ENCODE measurements at places on chromosomes 1 and 21.

- no peak for DNase-seq
These were observed 51.4 kb downstream of the ADCY10 start for GRCh38 chr1:167862432-167863076.

DNA sequence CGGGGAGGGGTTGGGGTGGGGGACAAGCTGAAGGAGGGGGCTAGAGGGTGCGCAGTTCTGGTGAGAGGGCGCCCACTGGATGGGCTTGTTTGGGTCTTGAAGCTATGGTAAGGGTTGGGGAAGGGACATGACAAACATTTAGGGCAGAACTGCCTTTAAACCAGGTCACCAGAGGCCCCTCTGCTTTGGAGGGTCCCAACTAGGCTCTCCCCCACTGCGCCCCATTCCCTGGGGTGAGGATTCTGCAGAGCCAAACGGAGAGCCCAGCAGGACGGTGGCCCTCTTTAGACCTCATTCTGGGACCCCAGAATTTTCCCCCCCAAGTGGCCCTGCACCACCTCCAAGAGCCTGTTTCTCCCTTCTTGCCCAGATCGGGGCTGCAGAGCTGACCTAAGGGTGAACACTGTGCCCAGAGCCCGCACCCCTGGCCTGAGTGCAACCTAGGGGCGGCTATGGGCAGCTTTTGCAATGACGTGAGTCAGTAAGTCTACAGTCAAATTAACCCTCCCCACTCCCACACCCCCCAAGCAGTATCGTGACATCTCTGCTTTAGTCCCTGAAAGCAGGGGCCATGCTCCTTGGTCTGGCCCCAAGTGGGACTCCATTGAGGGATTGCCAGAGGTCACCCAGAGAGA is 593.8 kb downstream of the MATN1 start:
- DNase-seq = no peak

DNA sequence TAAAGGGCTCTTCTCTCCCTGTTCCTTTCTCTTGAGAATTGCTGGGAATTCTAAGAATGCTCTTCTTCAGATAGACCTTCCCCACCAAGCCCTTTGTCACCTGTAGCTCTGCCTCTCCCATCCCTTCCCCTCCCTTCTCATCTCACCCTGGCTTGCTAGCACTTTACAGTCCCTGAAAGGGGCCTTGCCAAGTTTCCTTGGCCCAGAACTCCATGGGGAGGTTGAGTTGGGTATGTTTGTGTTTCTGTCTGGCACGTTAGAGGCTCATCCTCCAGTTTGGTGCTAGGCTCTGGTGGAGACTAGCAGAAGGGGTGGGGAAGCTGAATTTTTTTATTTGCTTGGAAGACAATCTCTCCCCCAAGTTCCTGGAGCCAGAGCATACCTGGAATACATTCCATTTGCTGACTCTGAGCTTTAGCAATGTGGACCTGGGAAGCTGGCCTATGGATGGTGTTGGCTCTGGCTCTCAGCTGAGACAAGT is 4.9 kb downstream of the CGN start:
- DNase-seq = no peak

DNA sequence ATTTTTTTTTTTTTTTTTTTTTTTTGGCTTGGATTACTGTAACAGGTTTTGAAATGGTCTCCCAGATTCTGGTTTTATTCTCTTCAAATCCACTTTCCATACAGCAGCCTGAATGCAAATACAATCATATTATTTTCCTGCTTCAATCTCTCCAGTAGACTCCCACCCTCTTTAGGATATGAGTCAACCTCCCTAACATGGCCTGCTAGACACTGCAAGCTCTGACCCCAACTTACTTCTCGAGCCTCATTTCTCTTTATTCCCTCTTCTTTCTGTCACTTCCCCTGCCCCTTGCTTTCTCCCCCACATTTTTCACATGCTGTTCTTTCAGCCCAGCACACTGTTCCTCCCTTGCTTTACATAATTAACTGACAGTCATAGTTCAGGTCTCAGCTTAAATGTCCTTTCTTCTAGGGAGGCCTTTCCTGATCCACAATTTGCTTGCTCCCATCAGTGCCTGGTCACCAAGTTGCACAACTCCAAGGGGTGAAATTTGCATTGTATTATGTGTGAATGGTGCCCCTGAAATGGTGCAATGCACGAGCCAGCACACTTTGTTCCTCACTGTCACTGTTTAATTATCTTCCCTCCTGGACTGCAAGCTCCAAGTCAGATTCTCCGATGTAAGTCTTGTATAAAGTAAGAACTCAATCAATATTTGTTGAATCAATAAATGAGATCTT is 22.1 kb upstream of the IL19 start:
- no peak for DNase-seq

GRCh38 chr1:211198111-211198510 is 61.1 kb upstream of the RCOR3 start:
- no peak for DNase-seq

- DNase-seq = no peak
These were observed 2.9 kb downstream of the OR10J5 start for GRCh38 chr1:159532922-159533321.

DNA sequence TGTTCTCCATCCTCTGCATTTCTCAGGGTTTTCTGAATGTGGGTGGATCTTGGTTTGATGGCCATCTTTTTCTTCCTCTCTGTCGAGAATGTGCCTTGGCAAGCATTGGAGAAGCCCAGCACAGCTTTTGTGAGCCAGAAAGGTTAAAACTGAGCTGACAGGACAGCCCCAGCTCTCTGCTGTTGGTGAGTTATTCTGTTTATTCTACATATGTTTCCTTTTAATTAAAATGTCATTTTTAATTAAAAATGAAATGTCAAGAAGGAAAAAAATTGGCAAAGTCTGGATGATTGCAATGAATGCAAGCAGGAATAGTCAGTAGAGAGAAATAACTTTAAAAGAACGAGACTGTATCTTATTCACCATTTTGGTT is 325.8 kb downstream of the PTBP2 start:
- DNase-seq = no peak

GRCh38 chr1:225657462-225657989 is 4.6 kb upstream of the ENAH start:
- no peak for DNase-seq

DNA sequence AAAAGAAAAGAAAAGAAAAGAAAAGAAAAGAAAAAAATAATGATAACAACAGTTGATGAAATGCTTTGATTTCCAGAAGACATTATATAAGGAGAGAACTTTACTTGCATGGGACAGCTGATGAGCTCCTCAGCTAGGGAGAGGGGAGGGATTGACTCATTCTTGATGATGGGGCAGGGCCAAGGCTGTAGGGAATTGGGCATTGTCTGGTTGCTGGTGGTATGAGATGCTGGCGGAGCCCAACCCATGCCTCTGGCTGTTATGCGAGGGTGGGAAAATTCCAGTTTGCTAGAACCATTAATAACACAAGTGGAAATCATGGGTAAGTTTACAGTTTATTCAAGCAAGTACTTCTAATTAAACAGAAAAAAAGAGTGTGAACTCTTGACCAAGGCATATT is 36.0 kb upstream of the KIF26B start:
- no peak for DNase-seq

GRCh38 chr1:211553549-211553948 is 25.4 kb downstream of the SLC30A1 start:
- no peak for DNase-seq

DNA sequence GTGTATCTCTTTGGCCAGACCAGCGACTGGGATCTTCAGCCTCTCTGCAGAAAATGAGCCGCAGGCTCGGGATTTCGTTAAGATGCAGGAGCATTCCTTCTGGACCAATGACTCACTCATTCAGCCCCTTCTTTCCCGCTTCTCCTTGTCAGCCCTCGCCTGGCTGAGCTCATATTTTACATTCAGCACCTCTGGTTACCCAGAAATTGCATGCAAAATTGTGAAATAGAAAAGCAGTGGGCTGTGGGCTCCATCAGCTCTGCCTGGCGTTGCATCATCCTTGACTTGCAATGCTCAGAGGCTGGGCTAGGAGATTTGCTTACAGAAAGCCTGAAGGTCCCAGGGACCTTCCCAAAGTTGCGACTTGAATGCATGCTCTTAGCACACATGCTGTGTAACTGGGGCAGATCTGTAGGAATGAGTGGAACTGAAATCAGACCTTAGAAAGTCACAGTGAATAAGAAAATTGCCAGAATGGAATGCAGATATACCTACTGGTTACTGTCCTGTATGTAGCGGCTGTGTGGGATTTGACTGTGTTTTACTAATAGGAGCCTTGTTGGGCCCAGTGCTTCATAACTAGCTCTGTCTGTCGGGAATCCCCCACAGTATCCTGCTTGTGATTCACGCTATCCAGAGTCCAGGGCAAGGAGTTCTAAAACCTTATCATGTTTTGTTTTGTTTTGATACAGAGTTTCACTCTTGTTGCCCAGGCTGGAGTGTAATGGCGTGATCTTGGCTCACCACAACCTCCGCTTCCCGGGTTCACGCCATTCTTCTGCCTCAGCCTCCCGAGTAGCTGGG is 444.8 kb downstream of the KIF26B start:
- DNase-seq = no peak

DNA sequence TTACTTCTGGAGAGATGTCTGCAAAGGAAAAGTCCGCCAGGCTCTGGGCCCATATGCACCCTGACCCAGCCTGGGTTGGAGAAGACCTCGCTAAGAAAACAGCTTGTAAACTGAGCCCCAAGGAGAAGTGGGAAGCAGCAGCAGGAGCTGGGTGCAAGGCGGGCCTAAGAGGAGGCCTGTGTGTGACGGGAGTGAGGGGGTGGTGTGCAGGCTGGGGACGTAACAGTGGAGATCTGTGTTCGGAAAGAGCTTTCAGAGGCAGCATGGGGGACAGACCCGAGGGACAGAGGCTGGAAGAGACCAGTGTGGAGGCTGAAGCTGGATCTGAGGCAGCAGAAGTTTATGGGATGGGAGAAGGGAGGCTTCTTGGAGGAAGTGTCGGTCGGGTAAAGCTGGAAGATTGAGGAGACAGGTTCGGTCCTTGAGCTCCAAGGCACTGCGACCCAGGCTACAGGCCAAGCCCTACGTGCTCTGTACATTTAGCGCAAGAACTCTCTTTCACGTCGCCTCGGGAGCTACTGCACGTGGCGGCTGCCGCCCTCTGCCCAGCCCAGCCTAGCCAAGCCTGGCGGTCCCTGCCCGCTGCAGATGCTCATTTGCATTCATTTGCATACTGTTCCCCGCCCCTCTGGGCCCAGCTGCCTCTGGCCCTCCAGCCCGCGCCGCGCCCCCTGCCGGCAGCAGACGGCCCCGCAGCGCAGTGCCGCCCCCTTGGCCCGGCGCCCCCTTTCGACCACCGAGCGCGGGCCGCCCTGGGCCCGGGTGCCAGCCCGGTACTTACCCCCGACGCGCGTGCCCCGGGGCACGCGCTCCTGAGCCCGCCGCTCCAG is 6.3 kb downstream of the HPCA start:
- DNase-seq = peak; percentile 30

DNA sequence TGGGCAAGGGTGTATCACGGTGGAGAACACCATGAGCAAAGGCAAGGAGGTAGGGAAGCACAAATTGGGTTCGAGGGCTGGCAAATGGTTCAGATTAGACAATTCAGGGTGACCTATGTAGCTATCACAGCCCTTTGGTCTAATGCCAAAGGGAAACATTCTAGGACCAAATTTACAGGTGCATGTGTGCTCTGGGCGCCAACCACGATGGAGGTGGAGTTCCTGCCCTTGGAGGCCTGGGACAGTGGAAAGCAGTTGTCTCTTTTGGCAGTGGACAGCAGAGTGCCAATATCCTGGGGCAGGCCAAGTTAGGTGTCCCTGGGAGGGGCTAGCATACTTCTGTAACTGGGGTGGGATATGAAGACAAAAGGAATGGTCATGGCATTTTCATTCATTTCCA is 40.1 kb downstream of the IGFN1 start:
- DNase-seq = no peak

GRCh38 chr1:236685205-236685916 is 938 bp upstream of the ACTN2 start:
- no peak for DNase-seq

DNA sequence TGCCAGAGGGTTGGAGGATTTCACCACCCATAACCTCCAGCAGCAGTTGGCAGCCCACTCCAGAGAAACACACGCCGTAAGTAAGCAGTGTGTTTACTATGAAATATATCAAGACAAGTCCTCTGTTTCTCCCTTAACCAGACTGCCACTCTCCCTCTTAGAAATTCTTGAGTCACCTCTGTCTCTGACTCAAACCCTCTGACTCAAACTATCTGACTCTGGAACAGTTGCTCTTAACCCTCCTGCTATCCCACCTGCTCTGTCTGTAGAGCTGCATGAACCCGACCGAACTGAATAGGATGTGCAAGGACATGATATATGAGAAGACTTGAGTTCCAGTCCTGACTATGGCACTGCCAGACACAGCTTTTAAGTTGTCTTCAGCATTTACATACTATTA is 14.1 kb downstream of the INPP5B start:
- DNase-seq = no peak

- no peak for DNase-seq
These were observed 8.6 kb upstream of the IFNAR1 start for GRCh38 chr21:33315946-33316710.

DNA sequence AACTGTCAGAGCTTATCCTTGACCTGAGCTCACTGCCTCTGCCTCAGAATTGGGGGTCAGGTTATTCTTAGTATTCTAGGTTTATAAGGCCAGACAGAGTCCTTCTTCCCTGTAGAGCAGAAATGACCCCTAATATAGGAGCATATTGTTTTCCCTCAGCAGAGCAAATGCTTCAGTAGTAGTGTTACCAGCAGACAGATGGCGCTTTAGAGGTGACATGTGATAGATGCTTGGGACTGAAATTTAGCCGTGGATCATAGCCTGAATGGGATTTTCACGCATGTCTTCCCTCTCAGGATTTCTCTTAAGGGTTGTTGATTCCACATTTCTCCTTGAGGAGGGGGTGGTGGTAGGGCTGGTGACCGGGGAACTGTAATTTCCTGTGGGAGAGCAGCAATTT is 24.5 kb downstream of the ADARB1 start:
- no peak for DNase-seq

DNA sequence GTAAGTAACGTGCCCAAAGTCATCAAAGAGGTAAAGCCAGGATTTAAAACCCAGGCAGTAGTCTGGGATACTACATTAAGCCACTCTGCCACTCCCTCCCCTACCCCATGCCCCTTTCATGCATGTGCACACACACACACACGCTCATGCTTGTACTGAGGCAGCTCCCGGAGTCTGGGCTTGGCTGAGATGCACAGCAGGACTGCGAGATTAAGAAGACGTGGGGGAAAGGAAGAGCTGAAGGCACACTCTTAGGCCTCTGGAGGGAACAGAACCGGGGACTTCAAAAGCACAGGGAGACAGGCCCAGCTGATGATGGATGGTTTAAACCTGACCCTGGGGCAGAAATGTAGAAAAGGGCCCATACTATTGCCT is 98.3 kb downstream of the GLIS1 start:
- no peak for DNase-seq

DNA sequence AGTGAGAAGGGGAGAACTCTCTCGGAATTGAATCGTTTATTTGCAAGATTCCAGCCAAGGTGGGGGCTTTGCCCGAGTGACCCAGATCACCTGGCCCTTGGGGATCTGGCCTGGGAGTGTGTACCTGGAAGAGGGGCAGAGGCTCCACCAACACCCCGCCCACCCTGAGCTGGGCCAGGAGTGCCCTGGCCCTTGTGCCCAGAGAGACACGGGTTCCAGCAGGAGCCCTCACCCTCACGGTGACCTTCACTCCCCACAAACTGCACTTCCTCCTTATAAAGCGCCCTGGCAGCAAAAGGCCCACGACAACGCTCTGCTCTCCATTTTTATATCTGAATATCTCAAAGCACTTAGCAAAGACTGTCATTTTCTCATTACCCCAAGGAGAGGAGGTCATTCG is 16.6 kb downstream of the CASZ1 start:
- DNase-seq = no peak

Data from stimulated activated CD4-positive, alpha-beta T cell treated with anti-CD3 and anti-CD28 coated beads, Interleukin-1b, Interleukin-23, amount 100 ng/mL, for 1 hour (primary cell).